ENCODE measurements at places on chromosomes 11 and 22.

- peak; percentile 86 for DNase-seq
These were observed 265.7 kb downstream of the OR4C45 start for GRCh38 chr11:50298182-50298988.

- DNase-seq: no peak
These were observed 111.4 kb upstream of the SORL1-AS1 start for GRCh38 chr11:121563900-121564822.

DNA sequence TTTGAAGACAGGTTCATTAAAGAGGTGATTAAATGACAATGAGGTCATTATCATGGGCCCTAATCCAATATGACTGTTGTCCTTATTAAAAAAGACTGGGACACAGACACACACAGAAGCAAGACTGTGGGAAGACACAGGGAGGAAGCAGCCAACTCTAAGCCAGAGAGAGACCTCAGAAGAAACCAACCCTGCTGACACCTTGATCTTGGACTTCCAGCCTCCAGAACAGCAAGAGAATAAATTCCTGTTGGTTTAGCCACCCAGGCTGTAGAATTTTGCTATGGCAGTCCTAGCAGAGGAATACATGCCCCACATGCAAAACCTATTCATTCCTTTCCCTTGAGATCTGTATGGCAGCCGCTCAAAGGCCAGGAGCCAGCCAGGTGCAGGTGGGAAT lies 35.6 kb upstream of the CACNG2 start:
- DNase-seq: no peak

DNA sequence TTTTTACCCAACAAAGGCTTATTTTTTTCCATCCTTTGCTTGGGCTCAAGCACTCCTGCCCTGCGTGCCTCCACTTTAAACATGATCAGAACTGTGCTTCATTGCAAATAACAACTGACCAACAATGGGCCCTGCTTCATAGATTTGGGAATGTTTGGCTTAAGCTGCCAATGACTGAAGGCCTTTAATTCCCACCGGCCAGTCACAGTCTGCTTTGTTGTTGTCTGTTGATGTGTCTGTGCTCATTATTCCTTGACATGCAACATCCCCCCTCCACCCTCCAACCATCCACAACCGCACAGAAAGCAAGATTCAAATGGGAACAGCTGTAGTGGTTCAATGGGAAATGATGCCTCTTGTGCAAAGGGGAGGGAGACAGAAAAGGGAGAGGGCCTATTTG lies 23.0 kb downstream of the PAX6 start:
- no peak for DNase-seq

DNA sequence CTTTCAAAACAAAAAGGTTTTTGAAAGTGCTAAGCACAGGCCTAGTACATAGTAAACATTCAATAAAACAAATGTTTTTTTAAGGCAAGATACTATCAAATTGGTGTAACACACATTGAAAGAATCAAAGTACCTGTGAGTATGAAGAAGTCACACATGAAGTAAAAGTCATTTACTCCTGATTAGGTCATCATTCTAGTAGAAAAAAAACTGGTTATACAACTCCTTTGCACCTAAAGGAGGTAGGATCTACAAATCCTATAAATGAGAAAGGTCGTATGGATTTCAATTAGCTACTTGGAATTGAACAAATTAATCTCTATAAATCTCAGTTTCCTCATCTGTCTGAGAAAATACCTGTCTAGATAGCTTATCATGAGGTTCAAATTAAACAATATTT lies 80.8 kb downstream of the SIK3 start:
- DNase-seq: no peak

GRCh38 chr11:33531743-33532181 lies 168.9 kb downstream of the C11orf91 start:
- no peak for DNase-seq

GRCh38 chr11:16741473-16741872 lies 3.0 kb downstream of the C11orf58 start:
- DNase-seq: no peak
